HFFc6 (cell line): ENCODE measurements at places on chromosomes 6 and 20. TPM values are rescaled to one million over a fixed set of nuclear protein-coding genes. Genes with fewer than 3 reads are reported as not detected.

GRCh38 chr6:6711031-6711785, 122.7 kb downstream of the LY86 start:
- H3K4me1 ChIP-seq, result peaks cover 24% of the 10 kb centered on the region
- peaks cover 17% of the 10 kb centered on the region for H3K27me3 ChIP-seq
- no peak for DNase-seq
- no peak overlapping the region for H3K4me3 ChIP-seq
- H3K36me3 ChIP-seq, result no peaks in the 10 kb centered on the region

- H3K36me3 ChIP-seq, result no peaks in the 10 kb centered on the region
- H3K27ac ChIP-seq, result no peak overlapping the region
- H3K4me3 ChIP-seq, result no peak overlapping the region
- H3K27me3 ChIP-seq, result peaks cover 25% of the 10 kb centered on the region
- H3K4me1 ChIP-seq, result no peaks in the 10 kb centered on the region
Observed at GRCh38 chr20:63083831-63084562, 77.2 kb upstream of the BHLHE23 start.

The ANGPT4 gene
- not detected in 2 replicates for total RNA-seq

The LHFPL5 gene
- not detected in 3 replicates for total RNA-seq

DNA sequence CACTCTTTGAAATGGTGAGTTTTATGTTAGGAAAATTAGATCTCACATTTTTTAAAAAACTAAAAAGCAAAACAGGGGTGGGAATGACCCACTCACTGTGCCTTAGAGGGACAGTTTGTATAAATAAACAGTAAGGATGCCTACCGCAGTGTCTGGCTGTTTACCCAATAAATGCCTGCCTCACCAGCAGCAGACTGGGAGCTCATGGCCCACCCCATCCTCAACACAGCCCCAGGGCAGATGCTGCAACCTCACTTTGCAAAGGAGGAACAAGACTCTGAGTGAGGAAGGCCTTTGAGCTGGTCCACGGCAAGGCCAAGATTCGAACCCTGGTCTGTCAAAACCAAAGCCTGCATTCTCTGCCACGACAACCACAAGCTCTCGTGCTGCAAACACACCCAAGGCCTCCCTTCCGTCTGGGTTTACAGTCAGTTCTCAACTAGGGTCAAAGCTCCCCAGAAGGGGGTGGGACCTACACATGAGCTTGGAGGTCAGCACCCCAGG, 77.8 kb downstream of the BMP7 start:
- H3K4me3 ChIP-seq, result no peak overlapping the region
- DNase-seq, result no peak
- peaks cover 12% of the 10 kb centered on the region; the same call in 1 of the 2 replicates for H3K4me1 ChIP-seq
- H3K27me3 ChIP-seq, result peaks cover 6% of the 10 kb centered on the region

- no peak overlapping the region for H3K4me3 ChIP-seq
- H3K27me3 ChIP-seq, result peaks cover 20% of the 10 kb centered on the region
- H3K36me3 ChIP-seq, result no peaks in the 10 kb centered on the region
- 0 out of 2 replicates have a peak, but pooled peaks cover 5% of the 10 kb centered on the region for H3K4me1 ChIP-seq
- no peak overlapping the region for H3K27ac ChIP-seq
Observed at GRCh38 chr20:49380337-49380780, 102.1 kb downstream of the KCNB1 start.

DNA sequence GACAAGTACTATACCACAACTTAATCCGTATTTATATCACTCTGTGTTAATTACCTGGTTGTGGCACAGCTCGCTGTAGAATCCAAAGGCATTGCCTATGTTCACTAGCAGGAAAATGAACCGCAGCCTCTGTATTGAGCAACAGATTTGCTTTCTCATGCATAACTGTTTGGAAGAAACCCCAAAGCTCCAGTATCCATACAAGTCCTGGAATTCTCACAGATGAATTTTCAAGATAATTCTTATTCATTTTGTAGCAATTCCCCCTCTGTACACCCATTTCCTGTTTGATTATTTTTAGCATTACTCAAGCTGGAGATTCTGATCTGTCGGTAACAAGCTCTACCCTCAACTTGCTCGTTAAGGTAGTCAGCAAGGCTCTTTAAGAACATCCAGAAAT, 63.5 kb downstream of the STMND1 start:
- H3K27me3 ChIP-seq, result no peaks in the 10 kb centered on the region
- H3K4me3 ChIP-seq, result peak overlapping the region; percentile 12; the same call in 1 of the 2 replicates
- peak; percentile 73 for DNase-seq
- H3K4me1 ChIP-seq, result peaks cover 36% of the 10 kb centered on the region
- H3K27ac ChIP-seq, result peak overlapping the region; percentile 27
- H3K36me3 ChIP-seq, result no peaks in the 10 kb centered on the region

DNA sequence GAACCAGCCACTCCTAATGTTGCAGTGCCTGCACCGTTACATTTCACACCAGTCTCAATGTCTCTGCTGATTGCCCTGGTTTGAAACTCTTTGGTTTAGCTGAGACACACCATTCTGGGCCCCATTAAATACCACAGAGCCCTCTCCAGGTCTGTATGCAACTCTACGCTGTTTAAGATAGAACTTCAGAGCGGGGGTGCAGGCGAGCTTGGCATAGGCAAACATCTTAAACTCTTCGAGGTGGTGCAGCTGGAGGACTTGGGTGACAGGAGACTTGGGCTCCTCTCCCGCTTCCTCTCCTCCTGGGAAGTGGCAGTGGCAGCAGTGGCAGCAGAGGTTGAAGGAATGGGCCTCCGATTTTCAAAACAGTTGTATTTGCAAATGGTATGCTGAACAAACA, 18.5 kb upstream of the SSR1 start:
- H3K27me3 ChIP-seq, result peaks cover 9% of the 10 kb centered on the region
- no peak overlapping the region for H3K27ac ChIP-seq
- H3K36me3 ChIP-seq, result no peaks in the 10 kb centered on the region

The METTL24 gene
- not detected in 3 replicates for total RNA-seq

DNA sequence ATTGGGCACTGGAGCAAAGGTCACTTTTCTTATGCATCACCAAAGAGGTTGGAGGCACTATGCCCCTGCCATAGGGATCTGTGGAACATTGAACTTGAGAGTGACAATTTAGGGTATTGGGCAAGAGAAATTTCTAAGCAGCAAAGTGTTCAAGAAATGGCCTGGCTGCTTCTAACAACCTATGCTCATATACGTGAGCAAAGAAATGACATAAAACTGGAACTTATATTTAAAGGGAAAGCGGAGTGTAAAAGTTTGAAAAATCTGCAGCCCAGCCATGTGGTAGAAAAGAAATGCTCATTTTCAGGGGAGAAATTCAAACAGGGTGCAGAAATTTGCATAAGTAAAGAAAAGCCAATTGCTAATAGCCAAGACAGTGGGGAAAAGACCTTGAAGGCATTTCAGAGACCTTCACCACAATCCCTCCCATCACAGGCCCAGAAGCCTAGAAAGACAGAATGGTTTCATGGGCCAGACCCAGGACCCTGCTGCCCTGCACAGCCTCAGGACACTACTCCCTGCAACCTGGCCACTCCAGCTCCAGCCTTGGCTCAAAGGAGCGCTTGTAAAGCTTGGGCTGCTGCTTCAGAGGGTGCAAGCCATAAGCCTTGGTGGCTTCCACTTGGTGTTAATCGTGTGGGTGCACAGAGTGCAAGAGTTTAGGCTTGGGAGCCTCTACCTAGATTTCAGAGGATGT, 24.4 kb downstream of the NCR2 start:
- H3K36me3 ChIP-seq, result peaks cover 14% of the 10 kb centered on the region; the same call in 1 of the 2 replicates
- H3K27ac ChIP-seq, result no peak overlapping the region
- DNase-seq, result no peak
- H3K4me3 ChIP-seq, result no peak overlapping the region

- no peak overlapping the region for H3K27ac ChIP-seq
- H3K4me1 ChIP-seq, result no peaks in the 10 kb centered on the region
- no peak overlapping the region for H3K4me3 ChIP-seq
- H3K36me3 ChIP-seq, result no peaks in the 10 kb centered on the region
Observed at GRCh38 chr6:68709882-68710281, 74.8 kb downstream of the ADGRB3 start.

The EGFL8 gene
- total RNA-seq, result 3.2 to 4.4 TPM (median 4.3 TPM) in 3 replicates

DNA sequence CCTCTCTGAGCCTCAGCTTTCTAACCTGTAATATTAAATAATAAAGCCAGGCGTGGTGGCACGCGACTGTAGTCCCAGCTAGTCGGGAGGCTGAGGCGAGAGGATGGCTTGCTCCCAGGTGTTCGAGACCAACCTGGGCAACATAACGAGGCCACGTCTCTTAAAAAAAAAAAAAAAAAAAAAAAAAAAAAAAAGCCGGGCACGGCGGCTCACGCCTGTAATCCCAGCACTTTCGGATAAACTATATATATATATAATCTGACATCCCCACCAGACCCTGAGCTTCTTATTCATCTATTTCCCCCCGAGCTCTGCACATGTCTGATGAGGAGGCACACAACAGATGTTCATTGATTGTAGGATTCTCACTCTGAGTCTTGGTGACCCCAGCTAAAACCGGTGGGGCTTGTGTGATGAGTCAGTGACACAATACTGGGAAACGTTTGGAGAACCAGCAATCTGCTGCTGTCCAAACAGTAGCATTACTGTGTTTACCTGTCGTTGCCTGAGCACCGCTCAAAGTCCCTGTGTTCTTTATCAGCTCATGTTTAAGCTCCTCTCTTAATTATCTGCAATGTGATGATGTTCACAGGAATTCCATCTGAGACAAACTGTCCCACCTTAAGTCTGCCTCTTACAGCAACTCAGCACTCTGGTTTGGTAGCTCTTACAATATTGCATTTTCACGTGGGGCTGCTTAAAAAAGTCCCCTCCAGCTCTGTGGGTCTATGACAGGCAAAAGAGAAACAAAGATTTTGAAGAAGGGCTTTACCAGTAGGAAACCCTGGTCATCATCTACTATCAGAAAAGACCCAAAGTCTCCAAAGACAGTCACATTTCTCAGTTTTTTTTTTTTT, 1.0 kb upstream of the SPATA2 start:
- H3K27ac ChIP-seq, result peak overlapping the region; percentile 100
- H3K27me3 ChIP-seq, result peaks cover 2% of the 10 kb centered on the region; the same call in 1 of the 2 replicates
- peaks cover 35% of the 10 kb centered on the region for H3K4me1 ChIP-seq
- H3K36me3 ChIP-seq, result no peaks in the 10 kb centered on the region

DNA sequence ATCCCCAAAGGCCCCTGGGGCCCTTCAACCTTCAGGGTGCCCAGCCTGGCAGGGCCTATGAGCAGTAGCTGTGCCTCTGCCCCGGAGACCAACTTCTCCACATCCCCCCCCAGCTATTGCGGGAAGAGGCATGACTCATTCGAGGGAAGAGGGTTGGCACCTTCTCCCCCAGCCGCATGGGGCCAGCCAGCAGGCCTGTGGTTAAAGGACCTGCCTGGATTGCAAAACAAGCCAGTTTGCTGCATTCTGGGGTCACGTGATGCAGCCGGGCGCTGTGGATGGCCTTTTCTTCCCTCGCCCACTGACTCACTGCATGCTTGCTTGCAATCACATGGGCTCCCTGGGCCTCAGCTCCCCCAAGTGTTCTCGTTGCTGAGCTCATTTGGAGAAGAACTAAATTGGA, 182.5 kb downstream of the MAFB start:
- H3K36me3 ChIP-seq, result no peaks in the 10 kb centered on the region
- no peak overlapping the region for H3K27ac ChIP-seq
- no peaks in the 10 kb centered on the region for H3K4me1 ChIP-seq

GRCh38 chr6:44097782-44098317, 29.4 kb downstream of the MRPL14 start:
- peaks cover 1% of the 10 kb centered on the region; the same call in 1 of the 2 replicates for H3K4me1 ChIP-seq
- no peaks in the 10 kb centered on the region; the same call in 1 of the 2 replicates for H3K27me3 ChIP-seq
- DNase-seq, result no peak
- no peaks in the 10 kb centered on the region for H3K36me3 ChIP-seq

The RGS17 gene
- total RNA-seq, result 0.09 and 0.21 TPM in 2 replicates

DNA sequence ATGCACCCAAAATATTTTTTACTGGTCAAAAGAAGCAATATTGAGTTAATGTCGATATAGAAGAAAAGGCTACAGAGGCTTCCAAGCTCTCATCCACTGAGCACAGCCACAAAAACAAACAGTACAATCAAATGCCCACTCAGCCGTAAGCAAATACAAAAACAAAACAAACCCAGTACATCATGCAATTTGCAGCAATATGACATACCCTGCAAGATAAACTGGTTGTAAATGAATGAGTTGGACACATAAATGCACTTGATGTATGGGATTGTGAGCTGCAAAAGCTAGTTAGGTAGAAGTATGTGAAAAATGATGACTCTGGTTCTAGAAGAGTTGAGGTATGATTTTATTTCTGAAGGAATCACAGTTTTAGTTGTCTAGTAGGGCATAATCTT, 83.9 kb downstream of the SESN1 start:
- no peaks in the 10 kb centered on the region for H3K36me3 ChIP-seq
- no peak overlapping the region; the same call in 1 of the 2 replicates for H3K4me3 ChIP-seq
- no peak for DNase-seq
- H3K4me1 ChIP-seq, result peaks cover 32% of the 10 kb centered on the region

- H3K4me3 ChIP-seq, result no peak overlapping the region
- H3K27ac ChIP-seq, result no peak overlapping the region
- DNase-seq, result no peak
- H3K36me3 ChIP-seq, result no peaks in the 10 kb centered on the region; the same call in 1 of the 2 replicates
- no peaks in the 10 kb centered on the region for H3K27me3 ChIP-seq
Observed at GRCh38 chr20:14860410-14860814, 523.0 kb upstream of the FLRT3 start.

- H3K4me1 ChIP-seq, result peaks cover 38% of the 10 kb centered on the region
- H3K27ac ChIP-seq, result peak within 1 kb of the TSS; percentile 80
- peaks cover 14% of the 10 kb centered on the region for H3K27me3 ChIP-seq
- peaks cover 26% of the 10 kb centered on the region for H3K36me3 ChIP-seq
- H3K4me3 ChIP-seq, result peak within 1 kb of the TSS; percentile 86
Observed at GRCh38 chr20:50190251-50191064, at the start of gene CEBPB. Gene CEBPB, plus strand, starts transcription at chr20:50190830. Its CDS starts 204 bp downstream, at chr20:50191034.

The F13A1 gene
- total RNA-seq, result not detected in 3 replicates

- peaks cover 26% of the 10 kb centered on the region for H3K4me1 ChIP-seq
- no peak for DNase-seq
- peak overlapping the region; percentile 75 for H3K27ac ChIP-seq
- peak overlapping the region; percentile 61 for H3K4me3 ChIP-seq
- no peaks in the 10 kb centered on the region for H3K27me3 ChIP-seq
Observed at GRCh38 chr6:85436411-85436810, 13.5 kb upstream of the NT5E start.

DNA sequence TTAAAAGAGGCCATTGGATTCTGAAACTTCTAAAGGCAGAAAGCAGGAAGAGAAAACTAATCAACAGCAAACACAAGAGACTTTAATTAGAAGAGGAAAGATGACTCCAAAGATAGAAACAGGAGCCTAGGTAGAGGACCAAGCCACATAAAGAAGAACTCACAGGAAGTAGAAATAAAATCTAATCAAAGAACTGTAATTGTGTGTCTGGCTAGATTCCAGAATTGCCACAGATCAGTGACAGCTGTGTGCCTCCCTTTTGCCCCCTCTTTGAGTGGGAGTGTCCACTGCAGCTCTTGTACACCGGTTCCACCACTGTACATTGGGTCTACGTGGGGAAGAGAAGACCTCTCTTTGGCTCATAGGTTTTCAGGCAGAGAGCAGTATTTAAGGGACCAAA, 22.3 kb upstream of the THEMIS start:
- H3K4me1 ChIP-seq, result peaks cover 11% of the 10 kb centered on the region
- DNase-seq, result no peak
- no peak overlapping the region for H3K27ac ChIP-seq
- no peak overlapping the region for H3K4me3 ChIP-seq
- peaks cover 6% of the 10 kb centered on the region for H3K36me3 ChIP-seq

DNA sequence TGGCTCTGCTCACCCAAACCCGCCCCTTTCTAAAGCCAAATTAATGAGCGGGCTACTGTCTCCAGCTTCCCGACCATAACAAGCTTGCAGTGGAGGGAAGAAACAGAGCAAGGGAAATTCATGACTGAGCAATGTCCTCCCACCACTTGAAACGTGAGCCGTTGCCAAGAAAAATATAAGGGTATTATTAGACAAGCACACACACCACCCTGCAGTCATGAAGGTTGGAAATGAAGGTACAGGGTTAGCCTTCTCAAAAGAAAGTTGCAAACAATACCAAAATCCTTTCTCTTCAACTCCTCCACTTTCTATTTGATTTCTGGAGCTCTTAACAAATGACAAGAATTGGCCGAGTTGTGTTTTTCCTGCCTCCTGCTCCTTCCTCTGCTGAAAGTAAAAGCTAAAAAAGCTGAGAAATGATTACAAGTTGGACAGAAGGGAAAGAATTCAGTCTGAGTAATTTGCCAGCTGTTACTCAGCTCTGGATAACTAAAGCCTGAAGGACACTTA, 151.1 kb upstream of the B3GAT2 start:
- H3K27me3 ChIP-seq, result peaks cover 7% of the 10 kb centered on the region
- no peaks in the 10 kb centered on the region for H3K36me3 ChIP-seq

The GINS1 gene
- total RNA-seq, result 7.3 to 13.4 TPM (median 12.1 TPM) in 3 replicates

The KIFC1 gene
- total RNA-seq, result 20.6 to 42.7 TPM (median 38.1 TPM) in 3 replicates
